Stimulated activated CD8-positive, alpha-beta memory T cell treated with anti-CD3 and anti-CD28 coated beads, Interleukin-4, amount 100 ng/mL, for 1 hour (primary cell): ENCODE measurements at places on chromosomes 2 and 18.

DNA sequence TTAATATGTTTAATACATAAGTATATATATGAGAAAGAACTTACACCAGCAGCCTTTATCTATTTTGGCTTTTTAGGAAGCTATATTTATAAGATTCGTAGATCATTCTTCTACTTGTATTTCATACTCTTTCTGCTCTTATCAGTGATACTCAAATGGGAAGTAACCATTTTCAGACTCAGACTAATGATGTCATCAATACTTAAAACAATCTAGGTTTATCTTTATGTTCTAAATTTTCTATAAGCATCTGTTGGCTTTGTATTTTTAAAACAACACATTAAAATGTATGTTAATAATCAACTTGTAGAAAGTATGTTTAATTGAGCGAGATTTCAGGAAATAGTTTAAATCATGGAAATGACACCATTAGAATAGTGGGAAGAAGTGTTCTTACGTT is 50.9 kb upstream of the DYSF start:
- no peak for DNase-seq

DNA sequence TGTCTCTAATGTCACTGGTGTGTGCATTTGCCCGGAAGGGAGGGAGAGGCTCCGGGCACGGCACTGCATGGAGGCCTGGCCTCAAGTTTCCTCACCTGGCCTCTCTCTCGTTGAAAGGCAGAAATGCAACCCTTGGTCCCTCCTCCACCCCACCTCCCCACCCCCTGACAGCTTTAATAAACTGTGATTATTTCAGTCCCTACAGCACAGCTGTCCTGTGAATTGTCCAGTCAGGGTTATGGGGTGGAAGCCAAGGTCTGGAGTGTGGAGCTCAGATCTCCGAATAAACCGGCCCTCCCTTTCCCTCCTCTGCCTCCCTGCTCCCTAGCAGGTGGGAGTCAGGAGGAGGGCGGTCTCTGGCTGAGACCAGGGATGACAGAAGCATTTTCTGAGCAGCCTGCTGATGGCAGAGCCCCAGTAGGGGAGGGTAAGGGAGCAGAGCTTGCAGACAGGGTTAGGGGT is 199.2 kb upstream of the SMAD2 start:
- no peak for DNase-seq

DNA sequence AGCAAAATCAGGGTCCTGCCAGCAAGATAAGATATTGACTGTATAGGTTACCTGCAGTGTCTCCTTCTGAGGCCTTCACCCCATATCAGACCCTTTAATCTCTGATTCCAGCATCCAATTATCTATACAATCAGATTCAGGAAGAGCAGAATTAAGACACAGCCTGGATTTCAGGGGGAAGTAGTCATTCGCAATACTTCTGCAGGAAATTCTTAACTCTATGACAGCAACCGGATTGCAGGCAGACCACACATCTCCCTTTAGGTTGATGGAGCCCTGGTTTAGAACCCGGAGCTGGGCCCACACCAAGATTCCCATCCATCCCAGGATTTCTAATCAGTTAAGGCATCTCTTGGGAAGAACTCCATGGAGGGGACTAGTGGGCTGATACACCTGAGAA is 9.5 kb downstream of the ARL4C start:
- DNase-seq = no peak

DNA sequence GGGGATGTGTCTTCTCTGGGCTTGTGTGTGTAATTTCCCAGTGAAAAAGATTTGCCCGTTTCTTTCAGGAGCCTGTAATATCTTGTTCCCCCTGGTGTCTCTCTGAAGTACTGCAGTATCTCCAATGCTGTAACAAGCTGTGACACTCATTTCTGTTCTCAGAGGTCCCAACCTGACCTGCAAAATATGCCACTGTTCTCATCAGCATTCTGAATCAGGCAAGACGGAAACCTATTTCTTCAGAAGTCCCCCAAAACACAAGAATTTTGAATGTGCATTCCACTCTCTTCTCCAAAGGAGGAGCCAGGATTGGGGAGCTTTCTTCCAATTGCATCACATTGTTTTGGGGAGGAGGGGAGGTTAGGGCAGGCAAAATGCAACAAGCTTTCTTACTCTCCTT is 77.0 kb upstream of the CNGA3 start:
- DNase-seq = no peak

DNA sequence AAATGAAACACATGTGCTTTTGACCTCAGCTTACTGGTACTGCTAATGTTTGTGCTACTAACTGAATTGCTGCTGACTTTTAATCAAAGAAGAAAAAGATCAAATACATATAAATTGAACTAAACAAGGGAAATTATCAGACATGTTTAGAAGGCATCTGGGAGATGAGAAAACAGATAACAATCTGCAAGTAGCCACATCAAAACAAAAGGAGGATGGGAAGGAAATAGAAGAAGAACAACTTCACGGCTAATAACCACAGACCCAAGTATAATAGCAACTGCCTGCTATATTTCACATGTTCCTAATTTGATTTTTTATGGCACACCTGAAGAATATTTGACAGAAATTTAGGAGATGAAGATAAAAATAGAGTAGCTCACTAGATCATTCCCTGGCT is 542.6 kb upstream of the SYT4 start:
- no peak for DNase-seq

GRCh38 chr2:4502230-4502843 is 799.0 kb downstream of the DCDC2C start:
- no peak for DNase-seq

GRCh38 chr2:50995610-50996009 is 36.3 kb downstream of the NRXN1 start:
- DNase-seq = no peak

GRCh38 chr2:195330513-195330956 is 326.5 kb upstream of the SLC39A10 start:
- no peak for DNase-seq

DNA sequence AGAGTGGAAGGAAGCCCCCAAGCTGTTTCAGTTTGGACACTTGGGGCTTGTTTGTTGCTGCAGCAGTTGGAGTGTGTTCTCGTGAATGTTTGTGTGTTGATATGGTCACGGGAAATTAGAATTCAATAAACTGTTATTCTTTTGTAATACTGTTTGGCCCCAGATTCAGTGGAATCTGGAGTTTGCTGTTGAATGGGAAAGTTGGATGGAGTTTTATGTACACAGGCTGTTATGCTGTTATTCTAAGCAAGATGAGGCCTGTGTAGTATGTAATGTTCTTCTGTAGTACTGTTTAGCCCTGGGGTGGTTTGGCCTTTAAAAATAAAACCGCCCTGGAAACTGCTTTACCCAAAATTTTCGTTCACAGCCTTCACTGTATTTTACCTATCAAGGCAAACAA is 810.4 kb upstream of the HS6ST1 start:
- DNase-seq = no peak

GRCh38 chr2:179595284-179595683 is 266.1 kb downstream of the ZNF385B start:
- DNase-seq = no peak

DNA sequence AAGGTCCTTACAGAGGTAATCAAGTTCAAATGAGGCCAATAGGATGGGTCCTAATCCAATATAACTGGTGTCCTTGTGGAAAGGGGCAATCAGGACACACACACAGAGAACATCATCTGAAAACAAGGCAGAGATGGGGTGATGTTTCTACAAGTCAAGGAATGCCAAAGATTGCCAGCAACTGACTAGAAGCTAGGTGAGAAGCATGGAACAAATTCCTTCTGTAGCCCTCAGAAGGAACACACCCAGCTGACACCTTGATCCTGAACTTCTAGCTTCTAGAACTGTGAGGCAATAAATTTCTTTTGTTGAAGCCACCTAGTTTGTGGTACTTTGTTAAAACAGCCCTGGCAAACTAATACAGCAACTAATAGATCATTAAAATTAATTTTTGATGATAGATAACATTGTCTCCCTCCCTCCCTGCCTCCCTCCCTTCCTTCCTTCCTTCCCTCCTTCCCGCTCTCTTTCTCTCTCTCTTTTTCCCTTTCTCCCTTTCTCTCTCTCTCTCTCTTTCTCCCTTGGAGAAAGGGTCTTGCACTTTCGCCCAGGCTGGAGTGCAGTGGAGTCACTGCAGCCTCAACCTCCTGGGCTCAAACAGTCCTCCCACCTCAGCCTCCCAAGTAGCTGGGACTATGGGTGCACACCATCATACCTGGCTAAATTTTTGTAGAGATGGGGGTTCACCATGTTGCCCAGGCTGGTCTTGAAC is 10.3 kb upstream of the CD8A start:
- DNase-seq = no peak

DNA sequence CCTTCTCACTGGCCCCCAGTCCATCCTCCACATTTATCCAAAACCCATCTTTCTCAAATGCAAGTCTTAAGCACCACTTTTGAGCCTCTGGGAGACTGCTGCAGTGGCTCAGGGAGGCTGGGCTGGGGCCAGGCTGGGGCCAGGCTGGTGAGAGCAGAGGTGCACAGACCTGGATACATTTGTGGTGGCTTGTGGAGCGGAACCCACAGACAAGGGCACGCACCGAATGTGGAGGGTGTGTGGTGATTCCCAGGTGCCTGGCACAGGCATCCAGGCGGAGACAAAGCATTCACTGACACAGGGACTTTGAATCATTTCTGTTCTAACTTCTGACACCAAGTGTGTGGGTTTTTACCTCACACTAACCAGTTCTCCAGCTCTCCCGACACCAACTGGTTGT is 42.2 kb upstream of the MGAT4A start:
- no peak for DNase-seq

GRCh38 chr2:192195548-192196418 is 1.1 kb upstream of the TMEFF2 start:
- no peak for DNase-seq

GRCh38 chr2:39266139-39266805 is 22.5 kb upstream of the CDKL4 start:
- DNase-seq = no peak

DNA sequence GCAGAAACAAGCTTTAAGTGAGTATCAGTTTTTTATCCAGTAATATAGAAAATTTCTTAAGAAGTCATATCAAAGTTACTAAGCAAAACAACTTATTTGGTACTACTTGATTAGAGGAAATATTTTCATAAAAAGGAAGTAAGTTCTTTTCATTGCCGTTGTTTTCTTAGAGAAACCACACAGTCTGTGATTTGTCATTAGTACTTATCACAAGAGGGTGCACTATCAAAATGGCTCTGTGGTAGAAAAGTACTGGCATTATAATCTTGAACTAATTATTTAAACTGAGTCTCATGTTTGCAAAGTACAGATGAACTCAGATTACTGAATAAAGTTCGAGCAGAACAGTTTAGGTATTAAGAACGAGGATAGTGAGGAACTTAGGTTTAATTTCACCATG is 93.4 kb downstream of the IKZF2 start:
- DNase-seq = no peak

- no peak for DNase-seq
These were observed 394.2 kb downstream of the CLIP4 start for GRCh38 chr2:29509397-29509796.

- DNase-seq = no peak
These were observed 43.5 kb downstream of the ATP8B1 start for GRCh38 chr18:57759650-57760049.

- DNase-seq = no peak
These were observed 32.1 kb upstream of the CHRNA1 start for GRCh38 chr2:174796319-174796771.

- no peak for DNase-seq
These were observed 38.4 kb downstream of the EPAS1 start for GRCh38 chr2:46335391-46336282.

DNA sequence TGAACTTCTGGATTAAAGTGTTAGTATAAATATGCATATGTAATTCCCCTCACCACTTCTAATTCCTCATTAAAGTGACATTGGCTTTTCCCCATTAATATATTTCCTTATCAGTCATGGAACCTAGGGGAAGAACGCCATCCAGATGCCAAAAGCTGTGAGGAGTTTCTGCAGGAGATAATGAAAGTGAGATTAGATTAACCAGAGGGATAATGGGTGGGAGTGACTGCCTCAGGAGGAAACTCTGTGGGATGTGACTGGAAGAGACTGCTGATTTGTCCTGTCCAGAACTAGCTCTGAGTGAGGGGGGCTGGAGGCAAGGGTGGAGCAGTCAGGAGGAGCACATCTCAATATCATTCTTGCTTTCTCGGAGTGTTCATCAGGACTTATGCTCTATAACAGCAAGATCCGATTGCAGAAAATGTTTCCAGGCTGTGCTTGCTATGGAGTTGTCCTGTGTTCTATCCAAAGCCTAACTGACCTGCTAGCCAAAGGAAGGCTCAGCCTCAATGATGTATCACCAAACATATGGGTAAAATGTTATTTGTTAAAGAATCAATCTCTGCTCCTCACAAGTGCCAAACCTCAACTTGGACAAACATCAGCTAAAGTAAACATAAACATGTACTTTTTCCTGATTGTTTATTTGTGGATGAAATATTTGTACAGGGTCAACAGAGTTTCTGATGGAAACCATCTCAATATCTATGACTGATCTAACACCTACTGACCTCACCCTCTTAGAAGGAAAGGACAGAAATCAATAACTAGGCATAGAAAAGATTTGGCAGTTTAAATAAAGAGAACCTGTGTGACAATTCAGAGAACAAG is 118.5 kb downstream of the ASXL3 start:
- DNase-seq = no peak

DNA sequence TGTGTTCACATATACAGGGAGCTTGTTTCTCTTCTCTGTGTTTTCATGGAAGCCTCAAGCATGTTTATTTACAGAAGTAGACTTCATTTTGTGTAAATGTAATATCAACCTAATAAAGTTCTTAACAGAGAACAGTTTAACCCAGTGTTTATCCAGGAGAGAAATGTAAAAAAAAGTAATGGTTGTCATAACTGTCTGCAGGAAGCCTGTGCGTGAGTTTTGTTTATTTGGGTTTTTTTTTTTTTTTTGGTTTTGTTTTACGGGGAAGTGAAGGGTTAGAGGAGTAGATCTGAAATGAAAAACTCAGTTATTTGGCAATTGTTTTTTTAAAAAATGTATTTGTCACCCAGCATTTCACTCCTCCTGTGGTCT is 124.7 kb downstream of the RAPGEF4 start:
- no peak for DNase-seq

DNA sequence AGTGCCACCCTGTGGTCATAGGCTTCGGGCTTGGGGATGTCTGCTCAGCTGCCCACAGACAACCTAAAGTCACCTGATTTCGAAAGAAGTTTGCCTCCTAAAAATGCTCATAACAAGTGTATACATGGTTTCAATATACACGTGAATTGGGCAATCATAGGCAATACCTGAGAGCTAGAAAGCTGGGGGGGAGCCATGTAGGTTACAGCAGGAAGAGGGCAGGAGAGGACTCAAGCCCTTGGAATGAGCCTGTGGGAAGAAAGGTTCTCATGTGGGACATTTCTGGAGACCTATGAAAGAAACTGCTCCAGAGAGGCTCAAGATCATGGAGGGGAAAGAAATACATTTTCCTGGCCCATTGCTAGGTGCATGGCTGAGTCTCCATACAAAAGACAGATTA is 109.7 kb downstream of the ACOXL start:
- DNase-seq = no peak

GRCh38 chr2:161017780-161018470 is 142.3 kb upstream of the TANK start:
- no peak for DNase-seq

- DNase-seq = no peak
These were observed 742.6 kb upstream of the HS6ST1 start for GRCh38 chr2:129061069-129061768.
